Activated CD4-positive, alpha-beta memory T cell treated with anti-CD3 and anti-CD28 coated beads, Interleukin-2, amount 10 ng/mL, durations not matched to agents 7 days and 5 days (primary cell): ENCODE measurements at places on chromosomes 2 and 18. TPM values are rescaled to one million over a fixed set of nuclear protein-coding genes. Genes with fewer than 3 reads are reported as not detected.

- peak; percentile 52 for DNase-seq
Measured at GRCh38 chr2:152335016-152335725, at the start of gene FMNL2. Gene FMNL2, plus strand, starts transcription at chr2:152335174.

DNA sequence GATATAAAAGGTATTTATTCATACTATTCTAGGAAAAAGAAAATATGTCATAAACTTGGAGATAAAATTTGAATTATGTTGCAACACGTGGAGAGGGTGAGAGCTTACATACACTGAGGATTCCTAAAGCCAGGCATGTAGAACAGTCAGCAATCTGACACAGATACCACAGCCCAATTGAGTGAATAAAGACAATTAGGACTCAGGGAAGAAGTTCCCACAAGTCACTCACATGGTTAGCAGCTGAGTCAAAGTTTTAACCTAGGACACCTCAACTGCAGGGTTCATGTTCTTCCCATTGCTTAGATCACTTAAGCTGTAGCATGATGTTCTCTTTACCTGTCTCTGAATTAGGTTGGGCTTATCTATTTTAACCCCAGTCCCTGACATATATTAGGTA lies 189.5 kb downstream of the CMPK2 start:
- no peak for DNase-seq

DNA sequence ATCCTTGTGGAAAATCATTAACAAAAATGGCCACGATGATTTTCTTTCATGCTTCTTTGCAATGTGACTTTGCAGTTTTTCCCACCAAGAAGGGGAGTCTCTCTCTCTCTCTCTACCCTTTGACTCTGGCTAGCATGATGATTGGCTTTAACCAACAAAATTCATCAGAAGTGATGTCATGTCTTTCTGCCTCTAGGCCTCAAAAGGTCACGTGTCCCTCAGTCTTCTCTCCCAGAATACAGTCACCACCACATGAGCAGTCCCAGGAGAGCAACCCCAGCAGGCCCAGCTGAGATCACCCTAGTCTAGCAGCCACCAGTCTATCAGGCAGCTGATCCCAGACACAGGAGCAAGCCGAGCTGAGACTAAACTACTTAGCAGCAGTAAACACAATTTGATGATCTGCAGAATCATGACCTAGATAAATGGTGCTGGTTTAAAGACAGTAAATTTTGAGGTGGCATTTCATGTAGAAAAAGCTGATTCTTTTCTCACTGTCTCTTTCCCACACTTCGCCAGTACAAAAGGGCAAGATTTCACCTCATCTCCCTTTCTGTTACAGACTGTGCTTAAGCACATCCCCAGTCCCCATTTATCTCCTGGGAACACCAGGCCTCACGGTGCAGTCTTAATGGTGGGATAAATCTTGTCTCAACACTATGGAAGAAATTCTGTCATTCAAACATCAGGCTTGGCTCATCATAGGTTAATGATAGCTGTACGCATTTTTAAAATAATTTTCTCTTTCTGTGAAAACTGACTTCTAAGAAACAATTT lies 132.7 kb downstream of the SCG2 start:
- DNase-seq = no peak

DNA sequence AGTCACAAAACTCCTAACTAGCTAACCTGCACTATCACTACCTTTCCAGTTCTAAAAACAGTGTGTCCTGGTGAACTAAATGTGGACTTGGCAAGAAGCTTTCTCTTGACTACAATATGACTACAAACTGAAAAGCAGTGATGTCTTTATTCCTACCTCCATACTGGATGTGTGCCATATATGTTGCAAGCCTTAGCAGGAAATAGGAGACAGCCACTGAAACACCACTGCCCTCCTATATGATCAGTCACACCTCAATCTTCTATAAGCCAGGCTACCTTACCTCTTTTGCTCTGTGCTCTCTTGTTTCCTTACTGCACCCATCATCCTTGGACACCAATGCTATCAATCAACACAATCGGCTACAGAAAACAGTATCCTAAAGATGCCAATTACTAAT lies 34.1 kb downstream of the SS18 start:
- DNase-seq = no peak

NBAS gene
- total RNA-seq = 31.1 TPM
